ENCODE measurements at places on chromosomes 7 and 10.

DNA sequence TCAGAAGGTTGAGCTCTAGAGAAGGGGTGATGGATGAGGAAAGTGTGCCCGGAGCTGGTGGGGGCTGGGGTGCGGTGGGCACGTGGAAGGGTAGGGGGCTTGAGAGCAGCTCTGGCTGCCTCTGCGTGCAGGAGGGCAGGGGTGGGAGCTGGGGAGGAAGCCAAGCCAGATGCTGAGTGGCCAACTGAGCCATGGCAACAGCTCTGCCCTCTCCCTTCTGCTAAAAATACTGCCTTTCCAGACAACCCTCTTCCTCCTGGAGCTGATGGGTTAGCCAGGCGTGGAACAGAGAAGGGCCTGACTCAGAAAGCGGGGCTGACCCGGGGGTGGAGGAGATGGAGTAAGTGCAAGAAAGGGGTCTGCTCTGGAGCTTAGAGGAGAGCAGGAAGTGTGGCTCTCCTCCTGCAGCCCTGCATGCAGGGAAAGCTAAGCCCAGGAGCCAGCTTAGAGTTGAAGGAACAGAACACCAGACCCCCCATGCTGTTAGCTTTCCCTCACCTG lies 114.6 kb upstream of the AGK start:
- no peak for DNase-seq

GRCh38 chr10:15842556-15843169 lies 17.6 kb downstream of the MINDY3 start:
- no peak for DNase-seq

GRCh38 chr10:127216786-127217185 lies 20.4 kb upstream of the INSYN2A start:
- DNase-seq = no peak

DNA sequence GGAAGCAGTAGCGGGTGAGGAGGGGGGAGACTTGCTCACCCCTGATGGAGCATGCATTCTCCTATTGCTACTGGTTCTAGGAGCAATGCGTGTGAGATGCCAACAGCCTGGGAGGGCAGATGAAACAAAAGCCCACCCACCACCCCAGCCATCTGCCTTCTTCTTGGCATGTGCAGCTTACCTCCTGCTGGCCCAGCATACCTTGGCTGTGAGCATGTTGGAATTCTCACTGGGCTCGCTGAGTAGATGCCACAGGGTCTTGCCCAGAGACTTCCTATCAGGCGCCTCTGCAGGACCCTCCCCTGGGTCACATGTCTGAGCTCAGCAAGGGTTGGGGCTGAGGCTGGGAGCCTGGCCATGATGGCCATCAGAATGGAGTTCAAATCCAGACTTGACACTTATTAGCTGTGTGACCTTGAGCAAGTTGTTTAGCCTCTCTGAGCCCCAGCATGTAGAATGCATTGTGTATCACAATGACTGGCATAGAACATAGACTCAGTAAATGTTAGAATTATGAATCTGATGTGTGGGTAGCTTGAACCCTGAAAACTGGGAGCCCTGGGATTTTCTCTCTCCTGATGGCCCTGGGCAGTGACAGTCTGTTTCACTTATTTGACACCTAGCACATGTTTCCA lies 38.2 kb downstream of the CDH23 start:
- no peak for DNase-seq

- no peak for DNase-seq
These were observed 28.7 kb upstream of the RSBN1L start for GRCh38 chr7:77667459-77668086.

GRCh38 chr7:151110236-151110940 lies 24.1 kb downstream of the AGAP3 start:
- no peak for DNase-seq

- no peak for DNase-seq
These were observed 232.1 kb downstream of the TCF7L2 start for GRCh38 chr10:113182154-113182553.

DNA sequence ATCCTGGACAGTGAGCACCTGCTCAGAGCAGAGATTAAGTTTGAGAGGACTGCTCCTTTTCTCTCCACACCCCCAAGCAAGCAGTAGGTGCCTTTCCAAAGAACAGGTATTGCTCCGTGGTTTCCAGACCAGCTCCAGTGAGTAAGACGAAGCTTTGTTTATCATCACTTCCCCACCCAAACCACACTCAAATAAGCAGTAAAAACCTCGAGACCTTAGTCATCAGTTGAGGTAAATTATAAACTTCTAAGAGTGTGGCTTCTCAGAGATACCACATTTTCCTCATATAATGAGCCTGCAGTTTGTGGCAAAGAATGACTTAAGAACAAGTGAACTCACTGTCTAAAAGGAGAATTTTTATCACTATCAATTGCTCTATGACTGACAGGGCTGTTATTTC lies 50.0 kb upstream of the GRB10 start:
- no peak for DNase-seq

GRCh38 chr7:14419531-14419930 lies 430.1 kb upstream of the ETV1 start:
- no peak for DNase-seq

DNA sequence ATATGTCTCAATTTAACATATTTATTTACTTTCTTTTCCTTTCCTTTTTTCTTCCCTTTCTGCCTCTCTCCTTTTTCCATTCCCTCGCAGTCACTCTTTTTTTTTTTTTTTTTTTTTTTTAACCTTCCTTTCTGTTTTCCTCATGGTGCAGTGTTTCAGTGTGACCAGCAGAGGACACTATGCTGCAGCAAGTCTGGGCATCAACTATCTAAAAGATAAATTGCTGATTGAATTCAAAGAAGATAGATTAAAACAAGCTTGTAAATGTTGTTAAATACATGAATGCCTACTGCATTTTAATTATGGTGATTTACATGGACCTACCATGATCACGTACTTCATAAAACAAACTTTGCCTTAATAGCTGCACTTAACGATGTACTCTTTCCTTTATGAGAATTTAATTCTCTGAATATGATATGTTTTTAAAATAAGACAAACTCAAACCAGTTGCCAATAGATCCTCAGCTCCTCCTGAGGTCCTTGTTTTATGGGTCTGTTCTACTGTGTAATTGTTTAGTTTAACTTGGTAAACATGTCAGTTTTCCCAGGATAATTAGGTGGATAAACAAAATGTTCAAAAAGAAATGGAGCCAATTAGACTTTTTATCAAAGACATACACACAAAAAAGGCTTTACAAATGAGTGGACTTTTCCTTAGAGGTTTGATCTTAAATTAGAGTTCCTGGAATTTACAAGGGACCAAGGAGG lies 101.0 kb upstream of the AGR3 start:
- DNase-seq = no peak

DNA sequence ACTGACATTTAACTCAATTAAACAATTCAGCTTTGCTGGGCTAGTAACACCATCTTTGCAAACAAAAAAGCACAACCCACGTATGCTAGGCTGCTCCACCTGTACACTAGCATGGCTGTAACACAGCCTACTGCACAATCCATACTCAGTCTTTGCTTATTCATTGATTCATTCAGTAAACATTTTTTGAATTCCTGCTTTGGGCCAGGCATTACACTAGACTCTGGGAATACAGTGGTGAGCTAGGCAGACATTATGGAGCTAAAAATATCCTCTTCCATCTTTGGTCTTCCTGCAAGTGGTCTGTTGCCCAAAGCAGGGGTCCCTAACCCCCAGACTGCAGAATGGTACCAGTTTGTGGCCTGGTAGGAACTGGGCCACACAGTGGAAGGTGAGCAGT lies 9.9 kb downstream of the CNNM1 start:
- DNase-seq = no peak

GRCh38 chr7:156466272-156466671 lies 174.3 kb upstream of the RNF32 start:
- no peak for DNase-seq

GRCh38 chr7:93958216-93958615 lies 36.7 kb downstream of the GNG11 start:
- no peak for DNase-seq

DNA sequence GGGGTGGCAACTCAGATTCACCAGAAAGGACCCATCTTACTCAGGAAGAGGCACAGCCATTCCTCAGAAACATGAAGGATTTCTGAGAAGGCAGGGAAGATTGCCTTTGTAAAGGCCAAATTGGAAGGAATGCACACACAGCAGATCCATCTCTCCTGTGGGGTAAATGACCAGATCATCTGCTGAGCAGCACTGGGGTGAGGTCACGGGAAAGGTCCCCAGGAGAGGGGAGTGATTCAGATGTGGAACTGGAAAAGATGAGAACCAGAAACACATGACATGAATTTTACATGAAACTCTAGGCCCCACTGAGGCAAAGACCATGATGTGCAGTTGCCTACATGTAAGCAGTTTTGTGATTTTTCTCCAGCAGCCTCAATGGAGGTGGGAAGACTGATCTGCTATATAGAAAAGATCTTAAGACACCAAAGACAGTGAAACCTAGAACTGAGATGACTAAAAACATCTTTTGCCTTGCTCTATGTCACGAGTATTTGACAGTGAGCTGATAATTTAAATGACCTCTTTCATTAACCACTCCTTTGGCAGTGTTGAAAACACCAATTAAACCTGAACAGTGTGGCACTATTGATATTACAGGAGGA lies 91.6 kb downstream of the AMPH start:
- DNase-seq = no peak

DNA sequence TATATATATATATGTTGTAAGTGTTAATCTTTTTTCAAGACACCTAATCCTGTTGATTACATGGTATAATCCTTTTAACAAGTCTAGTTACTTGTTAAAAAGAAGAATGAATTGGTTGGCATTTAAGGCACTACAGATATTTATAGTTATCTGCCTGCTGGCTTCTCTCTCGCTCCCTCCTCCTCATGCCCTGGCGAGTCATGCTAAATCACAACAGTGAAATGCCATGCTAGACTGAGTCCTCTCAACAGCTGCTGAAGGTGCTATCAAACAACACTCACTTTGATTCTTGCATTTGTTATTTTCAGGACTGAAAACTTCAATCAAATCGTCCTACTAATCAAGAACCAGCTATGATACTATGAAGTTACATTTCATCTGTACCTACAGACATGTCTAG lies 15.4 kb downstream of the NRAP start:
- DNase-seq = no peak

DNA sequence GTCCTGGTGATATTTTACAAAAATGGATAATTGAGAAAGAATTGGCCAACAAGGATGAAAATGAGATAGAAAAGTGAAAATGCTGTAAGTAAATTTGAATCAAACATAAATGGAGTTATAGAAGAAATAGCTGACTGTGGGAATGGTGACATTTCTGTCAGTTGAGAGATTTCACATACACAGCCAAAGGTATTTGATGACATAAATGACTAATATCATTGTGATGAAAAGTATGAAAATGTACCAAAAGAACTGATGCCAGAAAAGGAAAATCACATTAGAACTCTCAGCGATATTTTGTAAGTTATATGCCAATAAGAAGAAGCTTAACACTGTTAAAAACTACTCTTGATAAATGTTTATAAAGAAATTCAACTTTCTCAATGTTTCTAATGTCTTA lies 54.9 kb downstream of the TFPI2 start:
- DNase-seq = no peak

- DNase-seq = no peak
These were observed 39.4 kb upstream of the RET start for GRCh38 chr10:43037440-43037839.

DNA sequence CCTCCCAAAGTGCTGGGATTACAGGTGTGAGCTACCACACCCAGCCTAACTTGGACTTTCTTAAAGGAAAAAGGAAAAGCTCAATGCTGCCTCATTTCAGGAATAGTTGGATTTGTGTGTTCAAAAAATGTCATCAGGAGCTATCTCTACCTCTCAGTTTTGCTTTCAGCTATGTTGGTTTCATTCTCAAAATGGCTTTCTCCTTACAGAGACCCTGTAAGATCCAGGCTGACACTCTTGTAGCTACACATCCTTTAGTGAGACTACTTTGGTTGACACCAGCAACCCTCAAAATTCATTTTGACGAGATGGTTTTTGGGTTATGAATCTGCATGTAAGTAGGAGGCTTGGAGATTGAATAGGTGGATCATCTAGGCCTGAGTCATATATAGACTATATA lies 269.7 kb upstream of the SORCS1 start:
- no peak for DNase-seq

- DNase-seq = no peak
These were observed 34.9 kb downstream of the FAM171A1 start for GRCh38 chr10:15336211-15336610.

DNA sequence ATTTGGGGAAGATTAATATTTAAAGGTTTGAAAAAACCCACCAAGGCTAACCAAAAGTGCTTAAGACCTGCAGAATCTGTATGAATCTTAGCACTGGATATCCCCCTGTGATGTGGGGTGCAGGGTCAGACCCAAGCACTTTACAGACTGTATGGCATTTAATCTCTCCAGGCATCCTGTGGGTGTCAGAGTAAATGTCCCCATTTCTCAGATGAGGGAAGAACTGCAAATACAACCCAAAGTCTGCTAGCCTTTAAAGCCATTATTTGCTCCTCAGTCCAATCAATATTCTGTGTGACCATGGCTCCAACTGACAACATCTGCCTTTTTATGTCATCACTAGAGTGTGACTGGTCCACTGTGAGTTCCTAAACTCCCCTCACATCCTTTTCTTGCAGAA lies 10.0 kb upstream of the MBL2 start:
- DNase-seq = no peak

GRCh38 chr10:27482984-27483956 lies 20.8 kb upstream of the RAB18 start:
- DNase-seq = no peak

DNA sequence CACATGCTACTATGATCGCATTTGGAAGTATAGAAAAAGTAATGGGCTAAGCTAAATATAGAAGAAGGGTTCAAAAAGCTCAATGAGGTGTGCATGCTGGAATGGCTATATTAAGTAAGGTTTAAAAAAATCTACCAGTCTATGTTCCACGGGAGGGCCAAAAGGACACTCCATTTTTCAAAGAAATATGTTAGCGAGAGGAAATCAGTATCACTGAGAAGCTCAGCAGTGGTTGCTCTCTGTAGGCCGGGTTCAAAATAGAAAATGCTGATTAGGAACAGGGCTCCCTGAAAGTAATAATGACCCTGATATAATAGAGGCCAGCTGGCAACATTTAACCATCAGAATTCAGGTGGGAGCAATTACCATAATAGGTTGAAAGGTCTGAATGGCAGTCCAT lies 224.5 kb upstream of the SEMA3E start:
- no peak for DNase-seq

DNA sequence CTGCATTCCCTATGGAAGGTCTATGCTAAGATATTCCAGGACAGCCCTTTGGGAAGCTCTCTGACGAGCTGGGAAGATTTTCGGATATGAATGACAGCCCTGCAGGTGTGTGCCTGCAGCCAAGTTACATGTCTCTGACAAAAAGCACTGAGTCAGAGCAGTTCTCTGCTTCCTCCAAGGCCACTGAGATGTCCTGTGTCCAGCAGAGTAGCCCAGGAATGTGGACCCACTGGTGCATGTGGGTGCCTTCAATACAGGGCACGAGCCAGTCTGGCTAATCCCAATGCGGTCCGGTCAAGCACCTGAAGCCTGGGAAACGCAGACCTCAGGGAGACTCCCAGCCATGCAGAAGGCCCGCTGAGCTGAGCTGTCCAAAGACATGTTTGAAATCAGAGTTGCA lies 565.7 kb downstream of the TCERG1L start:
- DNase-seq = peak; percentile 15

- DNase-seq = no peak
These were observed 82.5 kb upstream of the SP4 start for GRCh38 chr7:21345361-21345760.

GRCh38 chr7:142963993-142964392 lies 1.8 kb upstream of the KEL start:
- DNase-seq = no peak

All from type B pancreatic cell (in vitro differentiated cells).